ENCODE measurements at places on chromosomes 1 and 21.

DNA sequence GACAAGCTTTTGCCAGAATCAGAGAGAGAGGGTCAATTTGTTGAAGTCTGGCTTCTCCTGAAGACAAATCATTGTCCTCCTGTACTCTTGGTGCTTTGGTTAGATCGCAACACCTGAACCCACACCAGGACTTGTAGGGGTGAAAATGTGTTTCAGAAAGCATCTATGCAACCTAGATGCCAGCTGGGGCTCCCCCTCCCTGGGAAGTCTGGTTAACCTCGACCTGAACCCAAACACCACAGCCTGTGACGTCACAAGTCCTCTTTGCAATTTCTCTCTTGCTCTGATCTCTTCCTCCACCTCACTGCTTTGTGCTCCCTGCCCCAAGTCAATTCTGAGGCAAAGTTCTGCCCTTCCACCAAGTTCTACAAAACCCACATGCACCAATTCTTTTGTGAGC lies 42.8 kb upstream of the USP24 start:
- DNase-seq, result peak; percentile 16

DNA sequence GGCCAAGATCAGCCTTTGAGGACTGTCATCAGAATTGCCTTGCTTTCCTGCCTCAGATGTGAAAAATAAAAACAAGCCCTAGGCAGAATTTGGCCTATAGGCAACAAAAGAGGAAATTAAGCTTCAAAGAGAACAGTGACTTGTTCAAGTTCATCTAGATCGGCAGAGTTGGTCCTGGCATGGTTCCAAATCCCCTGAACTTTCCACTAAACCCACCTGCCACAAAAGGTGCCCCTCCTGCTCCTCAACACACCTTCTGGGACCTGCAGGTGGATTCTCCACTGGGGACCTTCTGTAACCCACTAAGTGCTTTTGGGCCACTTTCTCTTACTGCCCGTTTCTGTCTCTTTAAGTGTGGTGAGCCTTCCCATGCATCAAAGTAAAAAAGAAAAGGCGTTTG lies 42.5 kb upstream of the LRRN2 start:
- DNase-seq, result no peak

DNA sequence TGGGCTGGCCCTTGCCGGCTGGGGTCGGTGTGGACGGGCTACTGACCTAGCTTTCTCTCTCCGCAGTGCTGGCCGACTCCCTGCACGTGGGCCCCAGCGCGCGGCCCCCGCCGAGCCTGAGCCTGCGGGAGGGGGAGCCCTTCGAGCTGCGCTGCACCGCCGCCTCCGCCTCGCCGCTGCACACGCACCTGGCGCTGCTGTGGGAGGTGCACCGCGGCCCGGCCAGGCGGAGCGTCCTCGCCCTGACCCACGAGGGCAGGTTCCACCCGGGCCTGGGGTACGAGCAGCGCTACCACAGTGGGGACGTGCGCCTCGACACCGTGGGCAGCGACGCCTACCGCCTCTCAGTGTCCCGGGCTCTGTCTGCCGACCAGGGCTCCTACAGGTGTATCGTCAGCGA lies 34.9 kb downstream of the PTGFRN start:
- no peak for DNase-seq

DNA sequence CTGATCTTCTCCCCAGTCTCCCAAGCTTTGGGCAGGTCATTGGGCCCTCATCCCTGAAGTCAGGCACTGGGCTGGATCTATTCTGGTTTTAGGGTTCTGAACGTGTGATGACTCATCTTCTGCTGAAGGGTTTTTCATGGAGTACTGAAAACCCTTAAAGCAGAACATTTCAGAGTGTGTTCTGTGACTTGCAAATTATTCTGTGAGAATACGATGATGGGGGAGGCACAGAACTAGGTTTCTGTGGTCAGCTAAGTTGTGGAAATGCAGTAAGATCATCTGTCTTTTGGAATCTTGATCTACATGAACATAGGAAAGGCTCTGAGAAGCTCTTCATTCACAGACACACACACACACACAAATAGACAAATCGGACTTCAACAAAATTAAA lies 46.2 kb downstream of the NAV1 start:
- DNase-seq, result no peak

DNA sequence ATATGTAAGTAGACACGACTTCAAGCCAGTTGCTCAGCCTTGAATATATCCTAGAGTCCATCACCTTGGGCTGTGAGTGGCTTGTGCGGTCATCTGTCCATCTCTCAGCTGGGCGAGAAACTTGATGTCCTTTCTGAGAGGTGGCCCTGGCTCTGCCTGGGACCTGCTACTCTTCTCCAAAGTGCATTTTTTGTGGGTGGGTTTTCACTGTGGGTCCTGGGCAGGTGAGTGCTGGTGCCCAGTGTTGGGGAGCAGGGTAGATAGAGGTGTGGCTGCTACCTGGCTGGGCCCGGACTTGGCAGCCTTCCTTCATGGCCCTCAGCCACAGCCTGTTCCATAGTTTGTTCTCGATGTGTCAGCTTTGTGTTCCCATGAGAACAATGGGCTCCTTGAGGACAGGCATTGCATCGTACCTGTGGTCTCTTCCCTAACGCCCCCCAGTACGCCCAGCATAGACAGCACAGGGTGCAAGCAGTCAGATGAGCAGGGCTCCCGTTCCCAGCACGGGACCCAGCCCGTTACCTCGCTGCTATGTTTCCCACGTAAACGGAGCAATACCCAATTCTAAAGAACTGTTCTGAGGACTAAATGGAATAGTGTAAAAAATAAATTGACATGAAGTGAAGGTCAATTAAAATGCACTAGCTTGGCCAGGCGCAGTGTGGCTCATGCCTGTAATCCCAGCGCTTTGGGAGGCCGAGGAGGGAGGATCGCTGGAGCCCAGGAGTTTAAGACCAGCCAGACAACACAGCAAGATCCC lies 877 bp upstream of the SLX9 start:
- DNase-seq, result no peak

GRCh38 chr1:36842448-36842847 lies 191.9 kb downstream of the GRIK3 start:
- no peak for DNase-seq

DNA sequence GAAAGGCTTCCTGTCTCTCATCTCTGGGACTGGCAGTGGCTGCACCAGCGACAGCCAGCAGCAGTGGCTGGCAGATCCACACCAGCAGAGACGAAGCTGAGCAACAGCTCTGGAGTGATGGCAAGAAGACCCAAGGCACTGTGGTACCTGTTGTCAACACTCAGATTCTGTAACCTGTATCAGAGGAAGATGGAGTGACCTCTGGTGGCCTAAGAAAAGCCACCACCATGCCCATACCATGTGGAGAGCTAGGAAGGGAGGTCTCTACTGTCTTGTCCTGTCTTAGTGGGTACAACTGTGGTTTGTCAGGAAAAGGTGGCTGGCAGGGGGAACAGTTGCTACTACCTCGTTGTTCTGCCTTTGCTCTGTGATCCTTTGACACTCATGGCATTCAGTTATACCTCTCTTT lies 22.5 kb upstream of the RHBDL2 start:
- peak; percentile 33 for DNase-seq

GRCh38 chr1:219795363-219795917 lies 132.9 kb downstream of the SLC30A10 start:
- DNase-seq, result no peak

GRCh38 chr1:152481869-152482664 lies 28.5 kb upstream of the LCE5A start:
- DNase-seq, result no peak

DNA sequence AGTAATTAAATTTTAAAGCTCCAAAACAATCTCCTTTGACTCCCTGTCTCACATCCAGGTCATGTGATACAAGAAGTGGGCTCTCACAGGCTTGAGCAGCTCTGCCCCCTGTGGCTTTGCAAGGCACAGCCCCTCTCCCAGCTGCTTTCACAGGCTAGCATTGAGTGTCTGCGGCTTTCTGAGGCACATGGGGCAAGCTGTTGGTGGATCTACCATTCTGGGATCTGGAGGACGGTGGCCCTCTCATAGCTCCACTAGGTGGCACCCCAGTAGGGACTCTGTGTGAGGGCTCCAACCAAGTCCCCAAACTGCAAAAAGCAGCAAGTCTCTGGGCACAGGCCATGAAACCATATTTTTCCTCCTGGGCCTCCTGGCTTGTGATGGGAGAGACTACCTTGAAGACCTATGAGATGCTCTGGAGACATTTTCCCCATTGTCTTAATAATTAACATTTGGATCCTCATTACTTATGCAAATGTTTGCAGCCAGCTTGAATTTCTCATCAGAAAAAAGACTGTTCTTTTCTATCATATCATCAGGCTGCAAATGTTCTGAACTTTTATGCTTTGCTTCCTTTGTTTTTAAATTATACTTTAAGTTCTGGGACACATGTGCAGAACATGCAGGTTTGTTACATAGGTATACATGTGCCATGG lies 554.1 kb upstream of the OLFM3 start:
- DNase-seq, result no peak

DNA sequence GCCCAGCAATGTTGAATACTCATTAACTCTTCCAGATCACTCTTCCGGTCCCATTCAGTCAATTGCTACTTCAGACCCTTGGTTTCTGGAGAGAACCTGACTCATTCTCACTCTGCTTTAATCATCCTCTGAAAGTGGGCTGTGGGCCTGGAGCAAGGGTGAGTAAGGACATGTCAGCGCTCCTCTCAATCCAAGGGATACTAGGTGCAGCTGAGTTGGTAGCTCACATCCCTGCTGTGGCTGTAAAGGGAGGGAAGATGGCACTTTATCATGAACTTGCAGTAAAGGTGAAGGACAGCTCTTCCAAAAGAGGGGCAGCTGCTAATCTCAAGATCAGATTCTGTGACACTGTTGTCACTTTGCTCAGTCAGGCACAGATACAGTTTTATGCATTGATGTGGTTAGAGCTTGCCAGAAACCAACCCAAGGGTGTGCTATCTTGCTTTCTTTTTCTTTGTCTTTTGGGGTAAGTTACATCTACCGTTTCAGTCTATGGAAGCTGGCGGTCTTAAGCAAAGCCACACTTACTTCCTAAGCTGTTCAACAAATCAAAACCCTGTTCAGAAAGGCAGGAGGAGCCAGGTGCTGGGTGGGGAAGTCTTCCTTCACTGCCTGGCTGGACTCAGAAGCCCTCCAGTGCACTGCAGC lies 26.5 kb upstream of the NTPCR start:
- DNase-seq, result no peak

GRCh38 chr1:89405275-89405929 lies 41.5 kb downstream of the GBP6 start:
- no peak for DNase-seq

GRCh38 chr1:176058686-176059085 lies 148.4 kb downstream of the COP1 start:
- no peak for DNase-seq

- DNase-seq, result no peak
Measured at GRCh38 chr1:207645635-207646081, 725 bp downstream of the CR1L start.

DNA sequence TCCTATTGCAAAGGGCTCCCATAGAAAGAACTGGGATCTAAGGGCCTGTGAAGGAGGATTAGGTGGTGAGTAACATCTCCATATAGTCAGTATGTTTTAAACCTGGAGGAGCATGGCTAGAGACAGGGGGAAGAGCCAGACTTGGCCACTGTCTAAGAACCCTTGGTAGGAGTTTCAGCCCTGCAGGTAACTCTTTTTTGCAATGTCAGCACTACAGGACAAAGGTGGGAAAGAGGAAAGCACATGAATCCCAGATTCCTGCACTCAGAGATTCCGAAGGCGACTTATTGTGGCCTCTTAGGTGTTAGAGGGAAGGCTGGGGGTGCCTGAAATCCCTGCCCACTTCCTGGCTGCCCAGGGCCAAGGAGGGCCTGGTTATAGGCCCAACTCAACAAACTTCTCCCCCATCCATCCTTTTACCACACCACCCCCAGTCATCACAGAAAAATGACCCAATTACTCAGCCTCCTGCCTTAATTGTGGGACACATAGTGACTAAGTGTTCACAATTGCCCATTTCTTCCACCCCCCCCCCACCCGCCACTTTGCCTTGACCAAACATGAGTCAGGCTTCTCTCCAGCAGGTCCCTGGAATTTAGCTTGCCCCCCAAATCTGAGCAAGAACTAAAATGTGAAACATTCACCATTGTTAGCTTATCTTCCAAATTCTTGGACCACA lies 1.9 kb upstream of the NTNG1 start:
- DNase-seq, result no peak

DNA sequence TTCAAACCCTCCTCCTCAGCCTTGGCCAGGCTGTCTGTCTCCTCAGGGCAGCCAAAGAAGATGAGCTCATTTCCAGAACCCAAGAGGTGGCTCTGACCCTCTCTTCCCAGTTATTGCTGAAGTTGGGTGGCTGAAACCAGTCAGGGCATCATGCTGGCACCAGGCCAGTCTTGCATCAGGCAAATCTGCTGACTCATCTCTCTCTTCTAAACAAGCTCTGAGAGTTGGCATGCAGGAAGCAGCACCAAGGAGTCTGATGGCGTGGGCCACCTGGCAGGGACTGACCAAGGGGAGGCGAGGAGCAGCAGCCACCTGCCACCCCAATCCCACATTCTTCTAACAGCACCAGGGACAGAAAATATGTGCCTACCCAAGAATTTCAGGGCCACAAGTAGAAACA lies 104.8 kb upstream of the ATP1A1 start:
- peak; percentile 39 for DNase-seq

DNA sequence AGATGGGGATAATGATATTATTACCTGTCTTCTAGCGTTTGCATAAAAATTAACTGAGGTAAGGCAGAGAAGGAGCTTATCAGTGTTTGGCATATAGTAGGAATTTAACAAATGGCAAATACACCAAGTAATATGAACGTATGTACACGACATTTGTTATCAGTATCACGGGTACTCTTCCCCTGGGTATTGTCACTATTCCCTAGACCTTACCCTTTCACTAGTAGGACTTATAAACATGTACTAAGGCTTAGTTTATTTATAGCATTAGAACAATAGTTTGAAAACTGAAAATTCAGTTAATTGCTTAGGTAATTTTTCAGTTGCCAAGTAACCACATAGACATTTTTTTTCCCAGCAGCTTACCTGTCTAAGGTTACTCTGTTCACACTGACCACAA lies 187.0 kb downstream of the KCTD3 start:
- no peak for DNase-seq

DNA sequence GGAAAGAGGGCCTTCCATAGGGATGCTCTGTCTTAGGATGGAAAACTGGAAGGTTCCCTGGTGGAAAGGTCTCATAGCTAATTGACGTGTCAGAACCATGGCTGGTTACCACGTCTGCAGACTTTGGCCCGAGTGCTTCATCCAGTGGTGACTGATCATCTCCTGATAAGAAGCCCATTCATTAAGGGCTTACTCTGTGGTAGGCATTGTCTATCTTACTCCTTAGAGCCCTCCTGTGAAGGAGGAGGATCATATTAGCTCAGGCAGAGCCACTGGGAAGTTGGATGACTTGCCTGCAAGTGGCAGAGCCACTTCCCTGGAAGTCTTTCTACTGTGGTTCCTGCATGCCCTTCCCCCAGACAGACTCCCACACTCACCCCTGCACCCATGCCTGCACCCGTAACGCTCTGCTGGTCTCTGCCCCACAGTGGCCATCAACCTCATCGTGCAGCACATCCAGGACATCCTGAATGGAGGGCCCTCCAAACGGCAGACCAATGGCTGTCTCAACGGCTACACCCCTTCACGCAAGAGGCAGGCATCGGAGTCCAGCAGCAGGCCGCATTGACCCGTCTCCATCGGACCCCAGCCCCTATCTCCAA lies 79.9 kb downstream of the UCK2 start:
- DNase-seq, result no peak

Data from CD4-positive, CD25-positive, alpha-beta regulatory T cell (primary cell).